NCI-H460 (cell line): ENCODE measurements at places on chromosomes 11 and 22.

DNA sequence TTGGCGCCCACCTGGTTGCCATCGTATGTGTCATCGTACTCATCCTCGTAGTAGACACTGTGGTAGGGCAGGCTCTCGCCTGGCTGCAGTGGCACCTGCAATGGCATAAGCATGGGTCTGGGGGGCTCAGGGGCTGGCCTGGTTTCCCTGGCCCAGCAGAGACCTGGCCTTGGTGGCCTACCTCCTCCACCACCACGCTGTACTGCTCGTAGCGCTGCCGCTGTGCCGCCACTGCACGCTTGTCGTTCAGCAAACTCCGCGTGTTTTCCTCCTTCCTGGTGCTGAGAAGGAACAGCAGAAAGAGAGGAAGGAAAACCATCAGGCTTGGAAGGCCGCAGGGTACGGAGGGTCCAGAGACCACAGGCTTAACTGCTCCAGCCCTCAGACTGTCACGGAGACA, 26.2 kb downstream of the UQCR10 start:
- no peak for DNase-seq

GRCh38 chr11:114159802-114160632, 100.5 kb downstream of the ZBTB16 start:
- DNase-seq: peak; percentile 78

DNA sequence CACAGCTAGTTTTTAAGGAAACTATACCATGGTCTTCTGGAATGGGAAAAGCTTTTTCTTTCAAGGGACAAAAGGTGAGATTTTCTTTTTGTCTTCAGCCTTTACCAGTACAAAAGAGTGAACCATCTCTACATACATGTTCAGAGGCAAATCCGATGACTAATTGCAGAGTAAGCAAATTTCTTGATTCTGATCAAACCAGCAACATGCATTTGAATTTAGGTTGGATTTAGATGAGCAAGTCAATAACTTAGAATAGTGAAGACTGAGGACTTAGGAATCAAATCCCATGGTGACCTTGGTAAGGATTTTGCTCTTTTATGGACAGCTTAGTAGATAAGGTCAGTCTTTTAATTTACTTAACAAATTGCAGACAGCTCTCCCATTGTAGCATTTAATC, 65.9 kb upstream of the BLID start:
- no peak for DNase-seq

DNA sequence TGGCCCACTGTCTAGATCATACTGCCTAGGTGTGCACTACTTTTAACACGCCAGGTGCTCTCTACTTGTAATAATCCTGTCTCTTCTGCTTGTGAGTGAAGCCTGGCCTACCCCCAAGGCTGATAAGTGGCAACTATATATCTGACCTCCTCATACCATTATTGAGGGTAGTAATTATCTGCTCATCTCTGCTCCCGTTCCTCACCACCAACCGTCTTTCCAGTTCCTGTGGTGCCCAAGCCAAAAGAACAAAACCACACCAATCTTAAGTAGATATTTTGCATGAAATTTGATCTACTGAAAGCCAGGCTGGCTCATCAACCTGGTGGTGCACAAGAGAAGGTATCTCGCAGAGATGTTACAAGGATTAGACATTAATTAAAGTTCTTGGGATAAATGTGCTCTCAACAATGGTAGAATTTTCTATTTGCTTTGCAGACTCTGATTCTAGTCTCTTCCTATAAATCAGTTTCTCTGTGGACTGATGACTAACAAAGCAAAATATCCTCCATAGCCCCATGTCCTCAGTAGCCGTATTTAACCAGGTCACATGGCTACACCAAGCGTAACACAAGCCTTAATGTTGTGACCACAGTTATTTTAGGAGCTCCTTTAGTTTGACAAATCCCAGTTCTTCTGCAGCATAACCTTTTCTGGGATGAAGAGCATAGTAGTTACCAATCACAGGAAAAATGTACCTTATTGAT, 267.2 kb downstream of the NTM start:
- no peak for DNase-seq

DNA sequence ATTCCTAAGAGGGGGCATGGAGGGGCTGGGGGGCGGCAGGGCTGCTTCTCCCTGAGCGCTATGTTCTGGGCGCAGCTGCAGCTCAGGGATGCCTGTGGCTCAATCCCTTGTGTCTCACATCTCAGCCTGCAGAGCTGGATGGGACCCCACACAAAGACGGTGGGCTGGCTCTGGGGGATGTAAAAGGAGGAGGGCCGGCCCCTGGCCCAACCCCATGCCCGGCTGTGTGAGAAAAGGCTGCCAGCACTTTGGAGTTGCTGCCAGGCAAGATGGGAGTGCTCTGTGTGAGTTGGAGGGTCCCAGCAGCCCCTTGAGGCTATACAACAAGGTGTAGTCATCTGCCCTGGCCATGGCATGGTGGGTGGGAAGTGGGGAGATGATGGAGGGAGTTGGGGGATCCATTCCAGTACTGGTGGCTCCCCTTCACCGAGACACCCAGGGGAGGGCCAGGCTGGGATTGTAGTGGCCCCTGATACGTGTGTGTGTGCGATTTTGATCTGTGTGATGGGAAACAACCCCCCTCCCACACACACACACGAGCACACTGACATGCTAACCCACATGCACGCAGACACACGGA, 1.3 kb upstream of the TBX10 start:
- DNase-seq: no peak
